ENCODE measurements at places on chromosomes 7 and 10. TPM values are rescaled to one million over a fixed set of nuclear protein-coding genes. Genes with fewer than 3 reads are reported as not detected.
A peak's percentile ranks its signal among the peaks of the same experiment; 100 is the strongest.

DNA sequence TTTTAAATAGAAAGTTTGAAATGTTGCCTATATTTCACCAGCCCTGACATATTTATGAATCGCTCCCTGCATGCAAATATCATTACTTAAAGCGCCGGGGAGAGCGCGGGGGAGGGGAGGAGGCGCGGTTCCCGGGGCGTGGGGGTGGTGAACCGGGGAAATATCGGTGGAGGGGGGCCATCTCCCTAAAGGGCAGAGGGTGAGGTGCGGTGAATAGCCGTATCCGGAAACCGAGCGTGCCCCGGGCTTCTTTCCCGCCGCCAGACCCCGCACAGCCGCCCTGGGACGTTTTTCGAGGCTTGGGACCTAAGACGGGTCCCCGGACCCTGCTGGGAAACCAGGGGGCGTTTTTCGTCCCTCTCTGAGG, 6.9 kb upstream of the ZNF503 start:
- peaks cover 37% of the 10 kb centered on the region for H3K4me1 ChIP-seq
- peaks cover 72% of the 10 kb centered on the region for H3K27me3 ChIP-seq
- DNase-seq = no peak
- H3K27ac ChIP-seq = no peak overlapping the region
- peak overlapping the region; percentile 55 for H3K4me3 ChIP-seq

- peaks cover 42% of the 10 kb centered on the region for H3K4me1 ChIP-seq
- H3K36me3 ChIP-seq = peaks cover 11% of the 10 kb centered on the region
- no peak overlapping the region for H3K4me3 ChIP-seq
These were observed 391.7 kb downstream of the KCNMA1 start for GRCh38 chr10:77245953-77246352.

DNA sequence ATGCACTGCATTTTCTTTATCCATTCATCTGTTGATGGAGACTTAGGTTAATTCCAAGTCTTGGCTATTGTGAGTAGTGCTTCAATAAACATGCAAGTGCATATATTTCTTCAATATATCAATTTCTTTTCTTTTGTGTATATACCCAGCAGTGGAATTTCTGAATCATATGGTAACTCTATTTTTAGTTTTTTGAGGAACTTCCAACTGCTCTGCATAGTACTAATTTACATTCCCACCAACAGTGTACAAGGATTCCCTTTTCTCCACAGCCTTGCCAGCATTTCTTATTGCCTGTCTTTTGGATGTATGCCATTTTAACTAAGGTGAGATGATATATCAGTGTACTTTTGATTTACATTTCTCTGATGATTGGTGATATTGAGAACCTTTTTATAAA, 145.2 kb downstream of the LYZL1 start:
- no peak for DNase-seq
- H3K4me3 ChIP-seq = no peak overlapping the region
- peaks cover 1% of the 10 kb centered on the region for H3K4me1 ChIP-seq
- peaks cover 4% of the 10 kb centered on the region for H3K36me3 ChIP-seq
- H3K27me3 ChIP-seq = peaks cover 64% of the 10 kb centered on the region
- no peak overlapping the region for H3K27ac ChIP-seq

DNA sequence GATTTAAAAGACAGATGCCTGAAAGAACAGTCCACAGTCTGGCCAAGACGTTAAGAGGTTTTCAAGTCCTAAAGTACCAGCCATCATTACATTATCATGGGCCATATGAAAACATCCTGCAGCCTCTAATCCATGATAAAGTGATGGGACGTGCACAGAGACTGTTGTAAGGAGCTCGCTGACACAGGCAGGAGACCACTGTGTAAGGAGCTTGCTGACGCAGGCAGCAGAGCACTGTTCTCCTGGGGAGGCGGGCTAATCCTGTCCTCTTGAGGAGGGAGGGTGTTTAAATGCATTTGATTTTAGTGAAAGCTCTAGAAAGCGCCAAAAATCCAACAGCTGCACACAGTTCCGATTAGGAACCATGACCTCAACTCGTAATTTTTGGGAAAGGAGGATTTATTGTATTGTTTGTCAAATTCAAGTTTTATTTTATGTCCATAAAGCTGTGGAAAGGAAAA, 16.9 kb downstream of the SVIL start:
- no peak overlapping the region for H3K27ac ChIP-seq
- no peaks in the 10 kb centered on the region for H3K27me3 ChIP-seq
- peaks cover 11% of the 10 kb centered on the region for H3K36me3 ChIP-seq
- peaks cover 51% of the 10 kb centered on the region for H3K4me1 ChIP-seq

- peaks cover 68% of the 10 kb centered on the region for H3K27me3 ChIP-seq
- H3K4me1 ChIP-seq = no peaks in the 10 kb centered on the region
- no peak overlapping the region for H3K4me3 ChIP-seq
- H3K27ac ChIP-seq = no peak overlapping the region
These were observed 470.8 kb upstream of the ZMIZ1 start for GRCh38 chr10:78597796-78598555.

DNA sequence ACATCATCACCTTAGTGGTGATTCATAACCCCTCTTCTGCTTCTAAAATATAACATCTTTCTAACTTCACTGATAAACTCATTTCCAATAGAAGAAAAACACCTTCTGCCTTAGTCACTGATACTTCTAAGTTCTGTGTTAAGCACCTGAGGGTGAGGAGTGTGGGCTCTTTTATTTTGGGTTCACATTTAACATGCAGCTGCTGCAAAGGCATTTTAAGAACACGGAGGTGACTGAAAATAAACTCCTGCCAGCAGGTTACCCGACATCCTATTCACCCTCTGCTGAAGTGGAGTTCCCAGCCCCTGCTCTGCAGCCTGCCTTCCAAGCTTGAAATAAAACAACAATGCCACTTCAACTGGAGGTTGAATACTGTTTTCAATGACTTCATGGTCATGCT, 202.9 kb upstream of the PLXNA4 start:
- peaks cover 6% of the 10 kb centered on the region for H3K4me1 ChIP-seq
- H3K4me3 ChIP-seq = no peak overlapping the region
- no peaks in the 10 kb centered on the region for H3K27me3 ChIP-seq

Gene STAG3
- 1.0 TPM for total RNA-seq

Gene FGF8
- not detected for total RNA-seq

DNA sequence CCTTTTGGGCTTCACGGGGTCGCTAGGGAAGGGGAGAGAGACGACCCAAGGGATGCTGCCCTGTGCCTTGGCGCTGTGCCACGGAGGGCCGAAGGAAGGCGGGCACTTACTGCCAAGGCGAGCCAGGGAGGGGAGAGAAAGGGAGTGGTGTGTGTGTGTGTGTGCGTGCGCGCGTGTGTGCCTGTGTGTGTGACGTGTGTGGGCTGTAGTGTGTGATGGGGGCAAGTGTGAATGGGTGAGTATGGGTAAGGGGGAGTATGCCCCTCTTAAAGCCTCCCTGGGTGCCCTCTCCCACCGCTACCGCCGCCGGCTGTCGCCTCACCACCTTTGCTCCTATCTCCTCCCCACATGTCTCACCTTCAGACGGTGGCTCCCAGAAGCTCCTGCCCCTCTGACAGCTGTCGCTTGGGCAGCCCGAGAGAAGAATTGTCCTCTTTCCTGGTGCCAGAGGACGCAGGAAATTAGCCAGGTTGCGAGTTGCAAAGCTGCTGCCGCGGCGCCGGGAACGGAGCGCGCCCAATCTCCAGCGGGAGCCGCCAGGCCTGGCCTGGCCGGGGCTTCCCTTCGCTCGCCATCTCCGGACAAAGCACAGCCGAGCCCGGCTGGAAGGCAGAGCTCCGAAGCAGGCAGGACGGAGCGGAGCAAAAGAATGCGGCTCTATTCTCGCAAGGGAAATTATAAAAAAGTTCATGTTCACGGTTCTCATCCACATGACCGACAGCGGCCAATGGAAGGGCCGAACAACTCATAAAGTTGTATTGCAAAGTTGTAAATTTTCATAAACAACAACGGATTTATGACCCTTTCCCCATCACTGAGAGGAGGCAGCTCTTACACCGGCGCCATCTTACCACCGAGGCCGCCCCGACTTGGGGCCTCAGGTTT, at the start of gene HOXA3:
Gene HOXA3, minus strand, starts transcription at position 653 of the 885 bp plus-strand sequence. CDS start 41,943 bp downstream, outside the sequence.
- H3K27me3 ChIP-seq = peaks cover 87% of the 10 kb centered on the region
- peaks cover 3% of the 10 kb centered on the region for H3K36me3 ChIP-seq
- peaks cover 18% of the 10 kb centered on the region for H3K4me1 ChIP-seq
- no peak for DNase-seq
- peak within 1 kb of the TSS; percentile 64 for H3K4me3 ChIP-seq
- H3K27ac ChIP-seq = no peak within 1 kb of the TSS

Gene CRYGN
- total RNA-seq = not detected

Gene PDE1C
- total RNA-seq = 187 TPM
